ENCODE measurements at places on chromosomes 3 and 15.
A peak's percentile ranks its signal among the peaks of the same experiment; 100 is the strongest.

DNA sequence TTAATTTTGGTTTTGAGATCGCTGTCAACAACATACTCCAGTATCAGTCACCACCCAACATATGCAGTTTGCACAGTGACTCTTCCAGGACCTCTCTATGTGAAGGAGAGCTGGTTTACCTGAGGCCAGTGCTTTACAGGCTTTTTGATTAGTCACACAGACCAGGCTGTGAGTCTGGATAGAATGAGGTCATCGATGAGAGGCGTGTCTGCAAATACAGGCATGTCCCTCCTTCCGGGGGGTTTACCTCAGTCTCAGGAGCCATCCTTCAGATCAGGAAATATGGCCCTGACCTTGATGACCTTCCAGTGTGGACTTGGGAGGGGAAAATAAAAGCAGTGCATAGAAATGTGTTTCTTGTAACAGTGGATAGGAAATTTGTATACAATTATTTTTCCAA is 46.9 kb downstream of the KBTBD12 start:
- no peak for DNase-seq

DNA sequence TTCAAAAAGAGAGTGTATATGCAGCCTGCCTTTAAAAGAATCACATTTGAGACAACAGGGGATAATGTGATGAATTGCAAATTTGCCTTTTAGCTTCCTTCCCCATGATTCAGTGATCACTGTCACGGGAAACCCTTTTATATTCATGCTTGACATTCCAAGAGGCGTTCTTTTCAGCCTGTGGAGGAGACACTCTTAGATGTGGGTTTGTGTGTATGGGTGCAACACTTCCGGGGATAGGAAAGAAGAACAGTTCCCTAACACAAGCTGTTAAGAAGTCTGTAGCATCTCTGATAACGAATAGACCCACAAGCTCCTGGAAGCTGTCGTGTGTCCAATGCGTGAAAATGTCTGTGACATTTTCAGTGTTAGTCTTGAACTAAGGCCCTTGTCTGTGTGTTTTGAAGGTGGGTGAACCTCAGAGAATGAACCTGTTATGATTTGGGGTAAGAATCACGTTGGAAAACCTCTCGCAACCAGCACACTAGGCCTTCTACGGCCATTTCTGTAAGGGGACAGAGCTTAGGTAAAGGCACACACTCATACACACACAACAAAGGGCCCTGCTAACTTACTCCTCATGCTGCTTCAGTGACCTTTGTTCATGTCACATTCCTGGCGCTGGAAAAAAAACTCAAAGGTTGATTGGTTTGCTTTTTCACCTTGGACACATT is 229.2 kb upstream of the ST8SIA2 start:
- DNase-seq, result no peak

GRCh38 chr3:194139071-194139813 is 3.3 kb downstream of the HES1 start:
- DNase-seq, result peak; percentile 95

- DNase-seq, result no peak
Measured at GRCh38 chr15:92682741-92683510, 27.4 kb upstream of the FAM174B start.

DNA sequence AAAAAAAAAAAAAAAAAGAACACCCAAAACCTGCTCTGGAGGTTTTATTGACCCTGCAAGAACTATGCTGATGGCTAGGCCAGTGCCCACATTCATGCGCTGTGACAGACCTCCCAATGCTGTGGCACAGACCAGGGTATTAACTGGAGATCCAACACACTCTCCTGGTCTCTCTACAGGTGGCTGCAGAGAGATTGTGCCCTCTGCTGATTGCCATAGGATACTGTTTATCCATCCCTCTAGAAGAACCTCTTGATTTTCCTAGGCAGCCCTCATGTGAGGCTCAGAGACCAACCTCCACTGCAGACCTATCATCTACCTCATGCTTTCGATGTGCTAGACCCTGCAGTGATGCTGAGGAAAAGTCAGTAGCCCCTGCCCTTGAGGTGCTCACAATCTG is 125.5 kb upstream of the TRIM42 start:
- no peak for DNase-seq

- no peak for DNase-seq
Measured at GRCh38 chr15:65646486-65646885, 24.7 kb downstream of the SLC24A1 start.

DNA sequence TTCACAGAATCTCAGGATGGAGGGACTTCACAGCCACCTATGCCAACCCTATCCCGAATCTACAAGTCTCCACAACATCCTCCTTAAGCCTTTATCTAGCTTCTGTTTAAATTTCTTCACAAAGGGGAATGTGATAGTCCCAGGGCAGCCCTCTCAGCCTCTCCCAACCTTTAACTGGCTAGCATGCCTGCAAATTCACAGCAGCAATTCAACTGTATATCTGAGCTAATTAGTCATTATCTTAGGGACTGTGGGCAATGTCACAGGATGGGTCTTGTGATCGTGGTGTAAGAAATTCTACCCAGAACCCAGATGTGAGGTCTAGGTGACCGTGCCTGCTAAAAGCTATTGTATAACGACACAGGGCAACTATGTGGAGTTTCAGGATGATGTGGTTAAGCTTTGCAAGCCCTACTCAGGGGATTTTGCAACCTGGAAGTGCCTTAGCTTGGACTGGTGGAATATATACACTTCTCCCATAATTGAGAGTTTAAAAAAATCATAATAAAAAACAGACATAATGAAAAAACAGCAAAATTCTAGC is 65.5 kb upstream of the FBN1 start:
- no peak for DNase-seq

- DNase-seq, result no peak
Measured at GRCh38 chr3:139108253-139108969, 63.7 kb upstream of the PRR23C start.

GRCh38 chr15:52732551-52732950 is 53.4 kb upstream of the ATOSA start:
- no peak for DNase-seq

GRCh38 chr3:122146466-122146865 is 37.0 kb upstream of the CASR start:
- no peak for DNase-seq

GRCh38 chr15:99441444-99441800 is 124.4 kb upstream of the MEF2A start:
- DNase-seq, result no peak

DNA sequence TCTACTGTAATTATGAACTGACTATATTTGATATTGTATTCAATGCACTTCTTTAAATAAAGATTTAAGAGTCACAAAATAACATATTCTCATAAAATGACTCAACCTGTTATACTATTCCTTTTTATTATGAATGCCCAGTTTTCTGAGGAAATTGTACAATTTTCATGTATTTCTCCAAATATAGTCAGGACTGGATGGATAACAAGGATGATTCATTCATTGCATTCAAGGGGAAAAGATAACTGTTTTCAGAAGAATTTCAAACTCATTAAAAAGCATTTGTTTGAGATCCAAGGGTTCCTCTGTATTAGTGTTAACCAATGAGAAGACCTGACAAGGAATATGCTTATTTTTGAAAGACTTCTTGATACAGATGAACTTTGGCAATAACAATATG is 163.7 kb downstream of the MEIS2 start:
- no peak for DNase-seq

- DNase-seq, result peak; percentile 12
Measured at GRCh38 chr3:11118181-11118682, 36.1 kb upstream of the HRH1 start.

DNA sequence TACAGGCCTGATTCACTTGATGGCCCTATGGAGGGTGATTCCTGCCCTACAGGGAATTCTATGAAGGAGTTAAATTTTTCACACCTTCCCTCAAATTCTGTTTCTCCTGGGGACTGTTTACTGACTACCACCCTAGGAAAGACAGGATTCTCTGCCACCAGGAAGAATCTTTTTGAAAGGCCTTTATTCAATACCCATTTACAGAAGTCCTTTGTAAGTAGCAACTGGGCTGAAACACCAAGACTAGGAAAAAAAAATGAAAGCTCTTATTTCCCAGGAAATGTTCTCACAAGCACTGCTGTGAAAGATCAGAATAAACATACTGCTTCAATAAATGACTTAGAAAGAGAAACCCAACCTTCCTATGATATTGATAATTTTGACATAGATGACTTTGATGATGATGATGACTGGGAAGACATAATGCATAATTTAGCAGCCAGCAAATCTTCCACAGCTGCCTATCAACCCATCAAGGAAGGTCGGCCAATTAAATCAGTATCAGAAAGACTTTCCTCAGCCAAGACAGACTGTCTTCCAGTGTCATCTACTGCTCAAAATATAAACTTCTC is 43.6 kb downstream of the BLM start:
- DNase-seq, result no peak

- DNase-seq, result no peak
Measured at GRCh38 chr3:150377601-150378300, 30.3 kb upstream of the TSC22D2 start.

GRCh38 chr3:100389025-100389424 is 11.9 kb downstream of the TOMM70 start:
- no peak for DNase-seq

GRCh38 chr3:133986311-133986710 is 43.4 kb downstream of the SLCO2A1 start:
- peak; percentile 34 for DNase-seq
